NCI-H1694 (cell line): ENCODE measurements at places on chromosomes 2 and 18.

GRCh38 chr2:52113338-52113737, 1081.4 kb upstream of the NRXN1 start:
- DNase-seq: no peak

DNA sequence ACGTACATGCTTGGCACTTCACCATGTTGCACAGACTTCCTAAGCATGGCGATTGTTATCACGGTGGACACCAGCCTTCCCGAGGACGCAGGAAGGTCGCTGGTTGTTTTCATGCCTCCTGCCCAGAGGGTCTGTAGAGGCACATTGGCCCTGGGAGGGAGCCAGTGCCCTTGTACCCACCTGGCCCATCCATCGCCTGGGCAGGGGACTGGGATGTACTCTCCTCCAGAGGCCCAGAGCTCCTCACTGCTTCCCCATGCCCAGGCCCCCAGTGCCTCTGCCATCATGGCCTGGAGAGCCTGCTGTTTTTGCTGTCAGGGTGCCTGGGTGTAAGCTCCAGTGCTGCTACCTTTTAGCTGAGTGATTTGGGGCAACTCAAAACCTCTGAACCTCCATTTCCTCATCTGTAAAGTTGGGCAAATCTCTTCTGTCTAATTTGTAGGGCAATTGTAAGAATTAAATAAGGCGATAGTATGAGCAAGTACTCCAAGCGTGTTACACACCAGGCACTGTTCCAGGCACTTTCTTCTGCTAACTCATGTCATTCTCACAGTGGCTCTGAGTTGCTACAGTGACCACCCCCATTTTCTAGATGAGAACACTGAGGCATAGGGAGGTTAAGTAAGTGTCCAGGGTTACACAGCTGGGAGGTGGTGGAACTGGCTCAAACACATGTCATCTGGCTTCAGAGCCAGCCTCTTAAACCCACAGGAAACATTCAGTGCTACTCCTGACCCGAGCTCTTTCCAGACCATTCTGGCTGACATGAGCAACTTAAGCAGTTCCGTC, 45.3 kb downstream of the GREB1 start:
- DNase-seq: no peak

- no peak for DNase-seq
Observed at GRCh38 chr2:140893685-140894084, 1237.1 kb downstream of the LRP1B start.

DNA sequence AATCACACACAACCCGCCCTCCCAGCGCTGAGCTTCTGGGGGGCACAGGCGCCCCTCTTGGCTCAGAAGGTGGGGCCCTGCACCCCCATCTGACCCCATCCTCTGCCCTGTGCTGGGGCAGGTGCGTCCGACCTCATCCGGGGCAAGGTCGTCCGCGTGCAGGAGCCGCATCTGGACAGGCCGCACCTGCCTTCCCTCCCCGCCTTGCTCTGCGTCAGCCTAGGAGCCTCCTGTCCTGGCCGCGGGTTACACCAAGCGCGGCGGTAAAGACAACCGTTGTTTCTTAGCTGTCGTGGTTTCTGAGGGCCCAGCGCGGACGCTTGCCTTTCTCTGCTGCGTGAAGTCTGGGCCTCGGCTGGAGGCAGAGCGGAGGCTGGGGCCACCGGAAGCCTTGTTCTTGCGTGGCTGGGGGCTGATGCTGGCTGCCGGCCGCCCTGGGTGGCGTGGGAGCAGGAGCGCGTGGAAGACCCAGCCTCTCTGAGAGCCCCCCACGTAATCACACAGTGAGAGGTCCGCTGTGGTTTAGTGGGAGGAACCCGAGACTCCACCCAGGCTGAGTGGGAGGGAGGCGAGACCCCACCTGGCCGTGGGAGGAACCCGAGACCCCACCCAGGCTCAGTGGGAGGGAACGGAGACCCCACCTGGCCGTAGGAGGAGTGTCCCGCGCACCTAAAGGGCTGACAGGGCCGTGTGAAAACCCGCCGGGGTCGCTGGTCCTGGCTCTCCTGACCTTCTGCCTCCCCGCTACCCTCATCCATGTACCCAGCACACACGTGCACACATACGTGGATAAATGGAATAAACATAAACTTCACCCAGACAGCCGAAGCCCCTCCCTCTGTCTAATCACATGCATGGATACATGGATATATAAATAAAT, 51.8 kb downstream of the KCNG2 start:
- no peak for DNase-seq

DNA sequence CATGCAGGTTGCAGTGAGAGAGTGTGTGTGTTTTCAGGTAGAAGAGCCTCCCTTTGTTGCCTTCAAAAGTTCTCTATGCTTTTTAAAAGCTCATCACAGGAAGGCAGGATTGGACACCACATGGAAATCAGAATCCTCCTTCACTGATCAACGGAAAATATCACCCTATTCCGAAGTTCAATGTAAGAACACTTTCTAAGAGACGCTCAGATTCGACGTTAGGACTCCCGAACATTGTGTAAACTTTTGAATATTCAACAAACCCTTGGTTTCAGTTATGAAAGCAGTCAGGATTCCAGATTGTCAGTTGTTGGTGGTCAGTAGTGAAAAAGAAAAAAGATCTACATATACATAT, 561.4 kb upstream of the ID2 start:
- DNase-seq: no peak

GRCh38 chr2:64391940-64392339, 62.0 kb upstream of the LGALSL start:
- DNase-seq: no peak

GRCh38 chr2:160510617-160511016, 17.0 kb upstream of the RBMS1 start:
- no peak for DNase-seq

DNA sequence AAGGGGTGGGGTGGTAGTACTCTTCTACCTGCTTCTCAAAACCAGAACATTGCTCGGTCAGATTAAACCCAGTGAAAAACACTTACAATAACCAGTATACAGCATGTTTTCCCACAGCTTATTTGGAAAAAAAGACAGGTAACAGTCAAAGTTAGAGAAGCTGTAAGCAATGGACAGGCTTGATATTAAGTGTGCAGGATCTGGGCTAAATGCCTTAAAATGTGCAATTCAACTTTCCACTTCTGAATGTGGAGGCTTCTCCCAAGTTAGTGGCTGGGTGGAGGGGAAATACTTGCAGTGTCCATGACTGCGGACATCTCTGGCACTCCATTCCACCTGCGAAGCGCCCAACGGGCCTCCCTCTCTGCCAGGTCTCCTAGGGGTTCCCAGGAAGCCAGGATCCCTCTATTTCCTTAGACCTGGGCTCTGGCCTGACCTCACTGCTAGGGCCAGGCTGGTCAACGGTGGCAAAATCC, 5.3 kb downstream of the ZEB2 start:
- DNase-seq: no peak

DNA sequence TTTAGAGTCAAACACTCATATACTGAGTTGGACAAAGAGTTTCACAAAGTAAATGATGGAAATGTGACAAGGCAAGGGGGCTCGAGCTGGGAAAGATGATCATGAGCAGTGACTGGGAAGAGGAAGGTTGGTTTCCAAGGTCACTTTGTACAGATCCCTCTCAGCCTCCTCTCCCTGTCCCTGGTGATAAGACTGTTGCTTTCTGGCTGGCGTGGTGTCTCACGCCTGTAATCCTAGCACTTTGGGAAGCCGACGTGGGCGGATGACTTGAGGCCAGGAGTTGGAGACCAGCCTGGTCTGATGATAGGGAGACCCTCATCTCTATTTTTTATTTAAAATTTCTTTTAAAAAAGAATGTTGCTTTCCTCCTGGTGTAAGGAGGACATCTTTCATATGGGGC, 86.6 kb upstream of the STPG4 start:
- no peak for DNase-seq

- DNase-seq: no peak
Observed at GRCh38 chr2:233453916-233454315, 99.6 kb downstream of the DGKD start.

DNA sequence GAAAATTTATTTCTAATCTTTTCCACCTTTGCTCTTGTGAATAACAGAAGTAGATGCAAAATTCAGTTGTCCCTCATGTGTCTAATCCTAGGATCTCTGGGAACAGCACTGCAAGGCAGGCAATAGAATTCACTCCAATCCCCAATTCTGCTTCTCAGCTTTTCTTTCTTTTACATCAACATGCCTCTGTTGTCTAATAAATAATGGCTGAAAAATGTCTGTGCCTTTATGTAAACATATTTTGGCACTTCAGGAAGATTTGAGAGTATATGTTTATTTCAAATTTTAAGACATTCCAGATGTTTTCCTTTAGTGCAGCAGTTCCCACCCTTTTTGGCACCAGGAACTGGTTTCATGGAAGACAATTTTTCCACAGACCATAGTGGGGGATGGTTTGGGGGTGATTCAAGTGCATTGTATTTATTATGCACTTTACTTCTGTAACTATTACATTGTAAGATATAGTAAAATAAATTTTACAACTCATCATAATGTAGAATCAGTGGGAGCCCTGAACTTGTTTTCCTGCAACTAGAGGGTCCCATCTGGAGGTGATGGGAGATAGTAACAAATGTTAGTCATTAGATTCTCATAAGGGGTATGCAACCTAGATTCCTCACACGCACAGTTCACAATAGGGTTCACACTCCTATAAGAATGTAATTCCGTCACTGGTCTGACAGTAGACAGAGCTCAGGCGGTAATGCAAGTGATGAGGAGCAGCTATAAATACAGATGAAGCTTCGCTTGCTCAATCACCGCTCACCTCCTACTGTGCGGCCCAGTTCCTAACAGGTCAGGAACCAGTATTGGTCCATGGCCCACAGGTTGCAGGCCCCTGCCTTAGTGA, 590.3 kb upstream of the CNTNAP5 start:
- no peak for DNase-seq

GRCh38 chr2:40418614-40419363, 33.1 kb downstream of the SLC8A1 start:
- DNase-seq: no peak

DNA sequence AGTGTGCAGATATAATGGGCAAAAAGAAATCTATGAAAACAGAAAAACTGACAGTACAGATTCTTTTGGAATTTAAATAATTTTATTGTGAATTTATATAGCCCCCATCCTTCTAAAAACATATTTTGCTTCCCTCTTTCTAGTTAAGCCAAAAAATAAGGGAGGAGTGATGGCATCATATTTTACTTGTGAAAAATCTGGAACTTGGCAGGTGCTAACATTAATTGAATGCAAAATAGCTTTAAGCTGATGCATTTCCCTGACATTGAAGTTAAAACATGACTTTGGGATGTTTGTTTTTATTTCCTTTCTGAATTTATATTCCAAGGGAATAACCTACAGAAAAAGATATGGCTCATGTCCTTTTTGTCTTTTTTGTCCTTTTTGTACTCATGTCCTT, 82.6 kb upstream of the RBM44 start:
- DNase-seq: no peak

- DNase-seq: no peak
Observed at GRCh38 chr2:102050854-102051391, 59.2 kb downstream of the IL1R2 start.

DNA sequence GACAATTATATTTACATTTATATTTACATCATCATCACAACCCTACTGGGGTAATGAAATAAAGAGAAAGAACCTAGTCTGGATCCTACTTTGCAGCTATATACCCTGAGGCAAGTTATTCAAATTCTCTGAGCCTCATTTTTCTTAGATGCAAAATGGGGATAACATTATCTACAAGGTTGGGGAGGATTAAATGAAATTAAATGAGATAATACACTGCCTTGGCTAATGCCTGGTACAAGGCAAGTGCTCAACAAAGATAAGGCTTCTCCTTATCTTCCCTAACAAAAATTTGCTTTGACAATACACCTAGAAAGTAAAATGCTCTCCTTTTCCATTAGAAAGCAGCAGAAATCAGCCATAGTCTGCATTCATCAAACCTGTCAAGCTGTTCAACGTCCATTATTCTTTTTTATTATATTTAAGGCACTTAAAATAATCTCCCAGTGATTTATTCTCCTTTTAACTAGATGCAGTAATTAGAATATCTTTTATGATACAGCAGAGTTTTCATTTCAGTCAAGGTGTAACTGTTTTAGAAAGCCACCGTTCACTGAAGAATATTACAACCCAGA, 44.8 kb downstream of the TCF4 start:
- no peak for DNase-seq

DNA sequence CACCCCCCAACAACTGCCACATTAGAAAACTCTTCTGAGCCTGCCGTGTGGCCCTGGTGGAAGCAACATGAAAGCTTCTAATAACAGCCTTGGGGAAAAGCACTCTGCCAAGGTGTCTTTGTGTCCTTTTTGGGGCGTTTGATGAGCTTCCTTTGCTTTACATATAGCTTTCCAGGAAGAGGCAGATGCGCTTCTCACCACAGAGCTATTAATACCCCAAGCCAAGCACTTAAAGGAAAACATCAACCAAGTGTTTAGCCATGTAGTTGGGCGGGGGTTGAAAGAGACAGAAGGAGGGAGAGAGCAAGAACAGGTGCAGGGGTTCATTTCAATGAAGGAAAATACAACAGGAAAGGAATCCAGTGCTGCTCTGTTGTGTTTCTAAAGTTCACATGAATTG, 176.1 kb downstream of the VAPA start:
- no peak for DNase-seq

- no peak for DNase-seq
Observed at GRCh38 chr2:120318626-120319025, 27.3 kb upstream of the INHBB start.

DNA sequence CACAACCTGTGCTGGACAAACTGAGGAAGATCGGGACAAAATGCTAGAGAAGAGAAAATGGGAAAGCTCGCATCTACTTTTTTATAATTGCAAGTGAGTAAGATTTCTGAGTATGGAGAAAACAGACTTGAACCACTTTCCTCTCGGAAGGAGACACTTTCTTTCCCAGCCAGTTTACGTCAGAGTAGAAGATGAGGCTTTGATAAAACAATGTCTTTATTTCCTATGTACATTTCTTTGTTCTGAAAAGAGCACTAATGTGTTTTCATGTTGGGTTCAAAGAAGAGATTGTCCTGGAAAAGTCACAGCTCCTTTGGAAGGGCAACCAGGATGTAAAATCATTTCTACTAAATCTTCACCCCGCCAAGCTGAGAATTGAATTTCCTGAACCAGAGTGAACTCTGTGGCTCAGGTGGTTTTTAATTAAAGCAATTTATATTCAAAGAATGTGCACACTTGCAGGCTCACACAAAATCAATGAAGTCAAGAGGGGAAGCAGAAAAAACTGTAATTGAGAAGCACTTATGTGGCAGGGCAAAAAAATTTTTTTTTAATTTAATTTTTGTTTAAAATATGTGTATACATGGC, 23.4 kb upstream of the ITGA6 start:
- no peak for DNase-seq

- no peak for DNase-seq
Observed at GRCh38 chr2:54966165-54966832, 84.0 kb downstream of the RTN4 start.

DNA sequence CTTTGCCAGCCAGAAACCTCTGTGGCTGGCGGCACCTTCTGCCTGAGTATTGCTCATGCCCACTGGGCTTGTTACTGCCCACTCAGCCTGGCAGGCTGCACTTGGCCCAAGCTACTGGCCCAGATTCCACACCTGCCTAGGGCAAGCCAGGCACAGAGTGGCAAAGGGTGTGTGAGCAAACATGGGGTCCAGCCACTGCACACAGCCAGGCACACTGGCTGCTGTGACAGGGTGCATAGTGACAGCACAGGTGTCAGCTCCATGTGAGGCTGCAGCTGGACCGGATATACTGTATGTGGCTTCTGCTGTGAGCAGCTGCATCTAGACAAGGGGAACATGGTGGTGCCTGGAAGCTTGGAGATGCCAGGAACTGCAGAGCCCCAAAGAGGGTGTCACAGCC, 113.9 kb downstream of the COPS8 start:
- DNase-seq: no peak

GRCh38 chr2:174632841-174633622, 35.4 kb upstream of the WIPF1 start:
- no peak for DNase-seq

GRCh38 chr18:10511236-10511635, 14.6 kb upstream of the NAPG start:
- no peak for DNase-seq
